ENCODE measurements at places on chromosomes 7 and 10. TPM values are rescaled to one million over a fixed set of nuclear protein-coding genes. Genes with fewer than 3 reads are reported as not detected.

DNA sequence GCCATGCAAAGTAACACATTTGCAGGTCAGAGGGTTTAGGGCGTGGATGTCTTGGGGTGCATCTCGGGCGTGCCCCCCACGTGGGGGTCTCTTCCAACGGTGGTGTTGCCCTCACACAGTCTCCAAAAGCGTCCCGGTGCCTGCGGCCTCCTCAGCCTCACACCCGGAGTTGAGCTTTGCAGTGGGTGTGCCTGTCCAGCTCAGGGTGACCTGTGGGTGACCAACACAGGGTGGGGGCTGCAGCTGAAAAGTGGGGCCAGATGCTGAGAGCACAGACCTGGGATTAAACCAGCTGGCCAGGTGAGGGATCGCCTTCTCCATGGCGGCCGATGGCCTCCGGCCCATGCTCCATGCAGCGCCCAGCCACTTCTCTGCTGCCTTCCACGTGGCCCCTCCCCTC lies 63.1 kb downstream of the PWWP2B start:
- DNase-seq: no peak

DNA sequence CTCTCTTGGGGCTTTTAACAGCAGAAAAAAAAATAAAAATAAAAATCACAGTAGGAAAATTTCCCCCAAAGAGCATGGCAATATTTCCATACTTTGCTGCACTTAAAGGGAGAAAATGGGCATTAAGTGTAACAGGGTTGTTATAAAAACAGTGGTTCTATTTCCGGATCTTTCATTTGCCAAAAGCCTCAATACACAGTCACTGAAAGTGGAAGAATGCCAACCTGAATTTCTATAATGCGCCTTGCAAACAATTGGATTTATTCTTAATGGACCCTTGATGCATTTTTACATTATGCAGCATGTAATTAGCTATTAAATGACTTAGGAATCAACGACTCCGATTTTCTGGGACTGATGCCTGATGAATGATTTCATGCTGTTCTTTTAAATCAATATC lies 127.6 kb upstream of the NANOS1 start:
- DNase-seq: no peak

- no peak for DNase-seq
Measured at GRCh38 chr7:132708470-132708869, 132.2 kb upstream of the PLXNA4 start.

The NKX1-2 gene
- not detected for total RNA-seq

The C10orf67 gene
- 0.35 TPM for total RNA-seq

Data from renal cortical epithelial cell (primary cell).